ENCODE measurements at places on chromosomes 1 and 21. TPM values are rescaled to one million over a fixed set of nuclear protein-coding genes. Genes with fewer than 3 reads are reported as not detected.
A peak's percentile ranks its signal among the peaks of the same experiment; 100 is the strongest.

The BLACAT1 gene
- total RNA-seq: 0.20 TPM

The BTBD8 gene
- 2.7 TPM for total RNA-seq

The FAM3B gene
- total RNA-seq: not detected

The B3GALT5 gene
- total RNA-seq: not detected

The RHCE gene
- not detected for total RNA-seq

The CELA2A gene
- not detected for total RNA-seq

The CAMK1G gene
- not detected for total RNA-seq

The PLA2G5 gene
- not detected for total RNA-seq

The RGSL1 gene
- total RNA-seq: not detected

The ATP1A2 gene
- not detected for total RNA-seq

The SH2D5 gene
- total RNA-seq: not detected

- H3K4me1 ChIP-seq: peaks cover 13% of the 10 kb centered on the region
- H3K4me3 ChIP-seq: no peak overlapping the region
- DNase-seq: no peak
- H3K36me3 ChIP-seq: no peaks in the 10 kb centered on the region
- peaks cover 10% of the 10 kb centered on the region for H3K27me3 ChIP-seq
Measured at GRCh38 chr1:183214021-183214970, 28.2 kb downstream of the LAMC2 start.

- H3K27me3 ChIP-seq: no peaks in the 10 kb centered on the region
- no peak overlapping the region for H3K4me3 ChIP-seq
- no peak for DNase-seq
- H3K36me3 ChIP-seq: no peaks in the 10 kb centered on the region
Measured at GRCh38 chr1:159492575-159493323, 43.1 kb downstream of the OR10J5 start.

GRCh38 chr1:74613894-74614293 is 59.7 kb downstream of the ERICH3 start:
- no peaks in the 10 kb centered on the region for H3K27me3 ChIP-seq
- H3K4me3 ChIP-seq: no peak overlapping the region
- no peaks in the 10 kb centered on the region for H3K36me3 ChIP-seq
- no peak for DNase-seq

- H3K4me3 ChIP-seq: no peak overlapping the region
- no peak overlapping the region for H3K27ac ChIP-seq
- H3K27me3 ChIP-seq: no peaks in the 10 kb centered on the region
- H3K4me1 ChIP-seq: peaks cover 54% of the 10 kb centered on the region
Measured at GRCh38 chr21:15742052-15742670, 12.4 kb downstream of the USP25 start.

DNA sequence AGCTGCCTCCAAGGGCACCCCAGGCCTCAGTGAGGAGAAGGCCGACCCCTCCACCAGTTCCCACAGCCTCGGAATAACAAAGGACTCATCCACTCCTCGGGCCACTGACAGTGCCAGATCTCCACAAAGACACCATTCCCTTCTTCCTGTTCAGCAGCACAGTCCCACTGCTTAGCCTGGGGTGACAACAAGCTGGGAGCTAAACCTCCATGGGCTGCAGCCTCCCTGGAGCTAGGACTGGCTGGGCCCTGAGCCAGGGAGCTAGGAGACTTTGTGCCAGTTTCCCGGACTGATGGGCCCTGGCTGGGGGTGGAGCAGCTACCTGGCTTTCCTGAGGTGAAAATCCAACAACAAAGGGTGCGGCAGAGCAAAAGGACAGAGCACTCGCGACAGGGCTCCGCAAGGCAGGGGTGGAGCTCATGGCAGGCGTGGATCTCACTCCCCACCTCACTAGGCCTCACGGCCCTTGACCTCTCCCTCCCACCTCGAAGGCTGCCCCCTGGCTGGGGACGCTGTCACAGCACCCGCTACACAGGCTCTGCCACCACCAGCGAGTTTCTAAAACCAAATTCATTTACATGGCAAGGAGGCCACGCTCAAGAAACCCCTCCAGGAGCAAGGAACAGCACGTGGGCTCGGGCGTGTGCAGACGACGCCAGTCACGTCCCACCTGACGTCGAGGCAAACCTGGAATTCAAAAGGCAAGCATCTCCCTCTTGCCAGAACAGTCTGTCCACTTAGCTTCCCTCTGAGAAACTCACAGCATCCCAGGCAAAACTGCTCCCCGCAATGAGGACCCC is 13.8 kb downstream of the SLC35E2B start:
- peak overlapping the region; percentile 97 for H3K27ac ChIP-seq
- H3K27me3 ChIP-seq: no peaks in the 10 kb centered on the region
- H3K36me3 ChIP-seq: peaks cover 11% of the 10 kb centered on the region
- H3K4me1 ChIP-seq: peaks cover 23% of the 10 kb centered on the region
- H3K4me3 ChIP-seq: peak overlapping the region; percentile 76
- DNase-seq: peak; percentile 37

DNA sequence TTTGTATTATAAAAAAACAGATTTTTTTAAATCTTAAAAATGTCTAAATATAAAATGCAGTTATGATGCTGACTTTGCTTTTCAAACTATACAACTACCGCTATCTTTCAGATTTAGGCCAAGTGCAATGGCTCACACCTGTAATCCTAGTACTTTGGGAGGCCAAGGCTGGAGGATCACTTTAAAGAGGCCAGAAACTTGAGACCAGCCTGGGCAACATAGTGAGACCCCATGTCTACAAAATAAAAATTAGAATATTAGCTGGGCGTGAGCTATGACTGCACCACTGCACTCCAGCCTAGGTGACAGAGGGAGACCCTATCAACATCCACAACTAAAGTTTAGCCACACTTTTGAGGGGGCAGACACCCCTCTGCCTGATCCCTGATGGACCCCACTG is 20.3 kb downstream of the ZBTB17 start:
- peaks cover 15% of the 10 kb centered on the region for H3K36me3 ChIP-seq
- H3K27ac ChIP-seq: no peak overlapping the region
- no peak overlapping the region for H3K4me3 ChIP-seq
- peaks cover 72% of the 10 kb centered on the region for H3K4me1 ChIP-seq
- no peak for DNase-seq
- no peaks in the 10 kb centered on the region for H3K27me3 ChIP-seq

GRCh38 chr21:45488931-45489721 is 53.1 kb downstream of the SLC19A1 start:
- DNase-seq: no peak
- no peak overlapping the region for H3K4me3 ChIP-seq
- no peaks in the 10 kb centered on the region for H3K36me3 ChIP-seq
- H3K27me3 ChIP-seq: no peaks in the 10 kb centered on the region
- H3K4me1 ChIP-seq: peaks cover 3% of the 10 kb centered on the region

GRCh38 chr1:233514946-233515391 is 98.9 kb upstream of the KCNK1 start:
- no peak overlapping the region for H3K27ac ChIP-seq
- no peak overlapping the region for H3K4me3 ChIP-seq
- no peaks in the 10 kb centered on the region for H3K36me3 ChIP-seq
- no peak for DNase-seq
- H3K4me1 ChIP-seq: no peaks in the 10 kb centered on the region

GRCh38 chr1:105730701-105731100 is 1325.8 kb upstream of the PRMT6 start:
- no peak overlapping the region for H3K4me3 ChIP-seq
- no peak overlapping the region for H3K27ac ChIP-seq
- DNase-seq: no peak
- H3K27me3 ChIP-seq: no peaks in the 10 kb centered on the region

GRCh38 chr1:54571803-54572541 is 23.9 kb downstream of the ACOT11 start:
- H3K36me3 ChIP-seq: no peaks in the 10 kb centered on the region
- H3K27me3 ChIP-seq: no peaks in the 10 kb centered on the region
- H3K27ac ChIP-seq: no peak overlapping the region
- no peak for DNase-seq
- H3K4me3 ChIP-seq: no peak overlapping the region

DNA sequence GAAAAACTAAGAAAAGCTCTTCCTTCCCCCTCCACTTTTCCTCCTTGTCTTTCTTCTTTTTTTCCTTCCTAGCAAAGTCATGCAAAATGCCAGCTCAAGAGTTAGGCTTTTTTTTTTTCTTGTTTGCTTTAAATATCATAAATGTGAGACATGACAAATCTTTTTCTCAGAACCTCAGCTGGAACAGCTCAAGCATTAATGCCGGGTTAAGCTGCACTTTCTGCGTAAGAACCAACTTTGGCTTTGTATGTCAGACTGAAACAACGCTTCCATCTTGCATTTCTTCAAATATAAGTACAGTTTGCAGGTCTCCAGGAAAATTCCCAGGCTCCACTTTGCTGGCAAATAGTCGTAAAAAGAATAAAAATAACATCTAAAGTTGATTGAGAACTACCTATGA is 20.7 kb upstream of the LMO4 start:
- peaks cover 12% of the 10 kb centered on the region for H3K27me3 ChIP-seq
- no peak overlapping the region for H3K27ac ChIP-seq

DNA sequence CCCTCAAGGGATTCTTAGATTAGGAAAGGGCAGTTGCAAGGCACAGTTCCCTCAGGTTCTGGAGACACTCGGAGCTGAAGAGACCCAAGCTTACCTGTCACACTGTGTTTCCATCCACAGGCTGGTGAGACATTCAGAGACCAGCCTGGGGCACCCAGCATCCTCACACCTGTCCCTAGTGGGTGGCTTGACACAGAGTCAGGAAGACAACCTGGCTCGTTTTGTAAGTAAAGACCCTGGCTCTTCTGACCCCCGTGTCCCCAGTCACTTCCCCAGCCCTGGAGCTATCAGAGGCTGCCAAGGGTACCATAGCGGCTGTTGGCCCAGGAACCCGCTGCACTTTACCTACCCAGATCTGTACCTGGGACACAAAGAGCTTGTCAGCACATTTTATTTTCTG is 409.8 kb downstream of the MATN1 start:
- no peak overlapping the region for H3K27ac ChIP-seq
- H3K4me3 ChIP-seq: no peak overlapping the region
- H3K36me3 ChIP-seq: no peaks in the 10 kb centered on the region
- H3K27me3 ChIP-seq: peaks cover 7% of the 10 kb centered on the region
- H3K4me1 ChIP-seq: no peaks in the 10 kb centered on the region

Data from activated CD4-positive, alpha-beta T cell treated with anti-CD3 and anti-CD28 coated beads, Interleukin-2, amount 10 ng/mL, durations not matched to agents 7 days and 5 days (primary cell).